GM23338 (cell line): ENCODE measurements at places on chromosomes 1 and 21. TPM values are rescaled to one million over a fixed set of nuclear protein-coding genes. Genes with fewer than 3 reads are reported as not detected.
A peak's percentile ranks its signal among the peaks of the same experiment; 100 is the strongest.

Gene SPATA45
- total RNA-seq: not detected in 2 replicates

Gene MXRA8
- 11.7 and 17.2 TPM in 2 replicates for total RNA-seq

Gene LDLRAD1
- not detected in 2 replicates for total RNA-seq

GRCh38 chr1:30856260-30856790 is 52.2 kb downstream of the SDC3 start:
- peak; percentile 44 for DNase-seq
- H3K4me3 ChIP-seq: no peak overlapping the region
- no peaks in the 10 kb centered on the region for H3K36me3 ChIP-seq
- no peaks in the 10 kb centered on the region for H3K27me3 ChIP-seq

DNA sequence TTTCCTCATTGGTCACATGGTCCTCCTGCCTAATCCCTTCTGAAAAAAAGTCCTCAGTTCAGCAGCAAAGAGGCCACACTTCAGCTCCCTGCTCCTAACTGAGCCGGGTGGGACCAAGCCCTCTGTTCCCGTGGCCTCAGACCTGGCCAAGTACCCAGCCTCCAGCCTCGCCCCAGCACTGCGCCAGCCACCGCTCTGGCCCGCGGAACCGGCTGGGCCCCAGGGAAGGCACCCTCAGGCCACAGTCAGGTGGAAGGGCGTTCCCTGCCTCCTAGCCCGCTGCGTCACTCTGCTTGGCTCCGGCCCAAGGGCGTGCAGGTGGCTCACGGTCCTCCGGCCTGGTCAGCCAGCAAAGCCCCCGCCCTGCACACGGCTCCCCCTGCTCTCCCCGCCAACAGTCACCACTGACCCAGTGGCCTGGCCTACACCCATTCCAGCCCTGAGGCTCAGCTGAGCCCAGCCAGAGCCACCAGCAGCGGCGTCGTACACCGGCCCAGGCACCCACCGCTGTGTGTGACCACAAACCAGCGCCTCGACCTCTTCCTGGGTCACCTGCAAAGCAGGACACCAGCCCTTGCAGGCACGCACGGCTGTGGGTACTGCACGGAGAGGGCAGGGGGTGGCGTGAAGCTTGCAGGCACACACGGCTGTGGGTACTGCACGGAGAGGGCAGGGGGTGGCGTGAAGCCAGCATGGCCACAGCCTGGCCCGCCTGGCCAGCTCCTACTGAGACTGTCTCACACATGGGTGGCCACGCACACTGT is 19.4 kb downstream of the NADK start:
- no peaks in the 10 kb centered on the region for H3K4me1 ChIP-seq
- no peaks in the 10 kb centered on the region for H3K27me3 ChIP-seq
- DNase-seq: no peak
- H3K4me3 ChIP-seq: no peak overlapping the region
- H3K36me3 ChIP-seq: peaks cover 16% of the 10 kb centered on the region; the same call in 1 of the 2 replicates

DNA sequence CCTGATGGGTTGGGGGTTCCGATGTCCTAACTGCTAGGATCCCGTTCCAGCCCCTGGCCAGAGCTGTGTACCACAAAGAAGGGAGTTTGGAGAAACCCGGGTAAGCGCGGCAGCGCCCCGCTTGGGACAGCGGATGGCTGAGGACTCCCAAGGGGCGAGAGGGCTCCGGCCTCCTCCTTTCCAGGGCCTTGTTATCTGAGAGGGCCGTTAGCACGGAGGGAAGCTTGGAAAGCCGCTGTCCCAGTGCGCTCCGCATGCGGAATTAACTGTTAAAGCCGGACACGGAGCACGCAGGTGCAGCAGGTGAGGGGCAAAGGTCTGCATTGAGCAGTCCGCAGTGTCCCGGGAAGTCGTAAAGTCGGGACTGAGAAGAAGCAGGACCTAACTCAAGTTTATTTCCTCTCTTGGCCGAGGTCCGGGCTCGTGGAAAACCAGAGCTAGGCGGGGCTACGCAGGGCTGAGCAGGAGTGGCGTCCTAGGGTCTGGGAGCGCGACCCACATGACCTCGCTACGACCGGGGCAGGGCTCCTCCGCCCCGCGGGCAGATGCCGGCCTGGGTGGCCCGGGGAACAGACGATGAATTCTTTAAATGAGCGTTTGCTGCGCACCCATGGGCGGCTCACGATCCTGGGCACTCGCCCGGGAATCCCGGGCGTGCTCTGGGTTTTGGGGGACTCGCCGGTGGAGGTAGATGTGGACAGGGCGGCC is 4.5 kb downstream of the LHX4 start:
- H3K36me3 ChIP-seq: no peaks in the 10 kb centered on the region
- H3K27ac ChIP-seq: no peak overlapping the region
- H3K27me3 ChIP-seq: peaks cover 86% of the 10 kb centered on the region
- peaks cover 56% of the 10 kb centered on the region for H3K4me1 ChIP-seq
- peak overlapping the region; percentile 62 for H3K4me3 ChIP-seq

Gene HSD3B2
- total RNA-seq: not detected in 2 replicates

- no peak overlapping the region for H3K27ac ChIP-seq
- H3K27me3 ChIP-seq: no peaks in the 10 kb centered on the region
- H3K36me3 ChIP-seq: no peaks in the 10 kb centered on the region; the same call in 1 of the 2 replicates
- no peak for DNase-seq
- H3K4me3 ChIP-seq: no peak overlapping the region
- peaks cover 12% of the 10 kb centered on the region for H3K4me1 ChIP-seq
Measured at GRCh38 chr1:67468066-67468718, 38.0 kb upstream of the SERBP1 start.

DNA sequence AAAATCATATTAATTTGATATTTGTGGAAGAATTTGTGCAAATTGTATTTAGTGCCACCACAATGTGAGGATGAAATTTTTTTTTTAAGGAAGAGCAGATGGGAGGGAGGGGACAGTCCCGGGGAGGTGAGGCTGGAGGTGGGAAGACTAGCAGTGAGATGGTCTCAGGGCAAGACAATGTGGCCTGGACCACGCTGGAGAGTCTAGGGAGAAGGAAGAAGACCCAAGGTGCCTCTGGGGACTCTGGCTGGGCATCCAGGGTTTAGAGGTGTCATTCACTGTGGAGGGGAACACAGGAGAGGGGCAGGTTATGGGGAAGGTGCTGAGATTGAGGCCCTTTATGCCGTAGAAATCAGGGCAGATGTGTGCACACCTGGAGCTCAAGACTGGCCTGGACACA is 10.3 kb upstream of the THEMIS2 start:
- no peak overlapping the region for H3K4me3 ChIP-seq
- no peak overlapping the region for H3K27ac ChIP-seq
- H3K4me1 ChIP-seq: no peaks in the 10 kb centered on the region; the same call in 1 of the 2 replicates

Gene HTR6
- total RNA-seq: 0.66 and 0.82 TPM in 2 replicates

Gene GPR37L1
- 0.21 TPM in 1 of 2 replicates, not detected in the other for total RNA-seq

Gene RCSD1
- 0.73 TPM in 1 of 2 replicates, not detected in the other for total RNA-seq

Gene TMEM69
- total RNA-seq: 45.8 and 59.7 TPM in 2 replicates

- no peak overlapping the region for H3K27ac ChIP-seq
- no peak overlapping the region for H3K4me3 ChIP-seq
- H3K27me3 ChIP-seq: peaks cover 22% of the 10 kb centered on the region
- DNase-seq: no peak
- H3K36me3 ChIP-seq: no peaks in the 10 kb centered on the region
- no peaks in the 10 kb centered on the region; the same call in 1 of the 2 replicates for H3K4me1 ChIP-seq
Measured at GRCh38 chr1:2638466-2639115, 5.8 kb upstream of the MMEL1 start.

- H3K27ac ChIP-seq: no peak overlapping the region
- H3K27me3 ChIP-seq: no peaks in the 10 kb centered on the region
- no peak for DNase-seq
- peaks cover 3% of the 10 kb centered on the region; the same call in 1 of the 2 replicates for H3K4me1 ChIP-seq
- no peak overlapping the region for H3K4me3 ChIP-seq
- no peaks in the 10 kb centered on the region for H3K36me3 ChIP-seq
Measured at GRCh38 chr1:208198236-208198635, 45.9 kb downstream of the PLXNA2 start.

Gene FCRL1
- not detected in 2 replicates for total RNA-seq

- DNase-seq: no peak
- H3K27ac ChIP-seq: 0 out of 2 replicates have a peak overlapping the region, but pooled peaks have one; percentile 7
- H3K36me3 ChIP-seq: no peaks in the 10 kb centered on the region
- no peak overlapping the region for H3K4me3 ChIP-seq
- H3K27me3 ChIP-seq: no peaks in the 10 kb centered on the region
Measured at GRCh38 chr1:51644533-51645197, 27.8 kb downstream of the OSBPL9 start.

- H3K4me1 ChIP-seq: 0 out of 2 replicates have a peak, but pooled peaks cover 5% of the 10 kb centered on the region
- H3K27me3 ChIP-seq: no peaks in the 10 kb centered on the region
- no peak for DNase-seq
Measured at GRCh38 chr1:28718586-28719331, 18.0 kb upstream of the YTHDF2 start.

- H3K36me3 ChIP-seq: no peaks in the 10 kb centered on the region
- H3K27me3 ChIP-seq: no peaks in the 10 kb centered on the region
- DNase-seq: no peak
- H3K4me1 ChIP-seq: no peaks in the 10 kb centered on the region
- no peak overlapping the region for H3K27ac ChIP-seq
Measured at GRCh38 chr1:66575739-66576138, 41.8 kb downstream of the SGIP1 start.

- no peaks in the 10 kb centered on the region for H3K36me3 ChIP-seq
- DNase-seq: no peak
- no peak overlapping the region for H3K4me3 ChIP-seq
- H3K4me1 ChIP-seq: no peaks in the 10 kb centered on the region; the same call in 1 of the 2 replicates
- no peak overlapping the region for H3K27ac ChIP-seq
Measured at GRCh38 chr1:17246971-17247370, 1.9 kb upstream of the PADI3 start.

Gene OLIG2
- total RNA-seq: 0.04 and 1.4 TPM in 2 replicates

GRCh38 chr1:247530785-247531184 is 5.5 kb downstream of the OR2C3 start:
- no peak overlapping the region for H3K27ac ChIP-seq
- DNase-seq: no peak
- H3K4me1 ChIP-seq: no peaks in the 10 kb centered on the region
- H3K27me3 ChIP-seq: no peaks in the 10 kb centered on the region
- H3K4me3 ChIP-seq: no peak overlapping the region
- H3K36me3 ChIP-seq: no peaks in the 10 kb centered on the region

Gene SEMA4A
- 17.0 and 20.2 TPM in 2 replicates for total RNA-seq

DNA sequence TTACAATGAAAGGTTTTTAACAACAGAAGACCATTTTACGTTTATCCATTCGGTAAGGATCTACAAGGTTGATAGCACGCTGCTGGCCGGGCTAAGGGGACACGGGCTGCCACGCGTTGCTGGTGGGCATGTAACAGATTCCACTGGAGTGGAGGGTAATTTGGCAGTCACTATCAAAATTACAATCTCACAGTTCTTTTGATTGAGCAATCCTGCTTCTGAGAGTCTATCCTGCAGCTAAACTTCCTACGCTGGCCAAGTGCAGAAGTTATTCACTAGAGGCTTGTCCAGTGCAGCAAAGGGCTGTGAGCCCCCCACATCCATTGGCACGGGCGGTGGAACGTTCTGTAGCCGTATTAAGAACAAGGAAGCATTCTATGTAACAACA is 61.8 kb downstream of the DISP3 start:
- H3K4me3 ChIP-seq: no peak overlapping the region
- no peak overlapping the region for H3K27ac ChIP-seq
- no peaks in the 10 kb centered on the region; the same call in 1 of the 2 replicates for H3K4me1 ChIP-seq
- no peaks in the 10 kb centered on the region for H3K27me3 ChIP-seq
- H3K36me3 ChIP-seq: no peaks in the 10 kb centered on the region

GRCh38 chr1:203381151-203381751 is 30.3 kb upstream of the FMOD start:
- no peaks in the 10 kb centered on the region for H3K36me3 ChIP-seq
- H3K4me1 ChIP-seq: no peaks in the 10 kb centered on the region
- DNase-seq: no peak
- no peaks in the 10 kb centered on the region for H3K27me3 ChIP-seq
- no peak overlapping the region for H3K4me3 ChIP-seq
- no peak overlapping the region for H3K27ac ChIP-seq

DNA sequence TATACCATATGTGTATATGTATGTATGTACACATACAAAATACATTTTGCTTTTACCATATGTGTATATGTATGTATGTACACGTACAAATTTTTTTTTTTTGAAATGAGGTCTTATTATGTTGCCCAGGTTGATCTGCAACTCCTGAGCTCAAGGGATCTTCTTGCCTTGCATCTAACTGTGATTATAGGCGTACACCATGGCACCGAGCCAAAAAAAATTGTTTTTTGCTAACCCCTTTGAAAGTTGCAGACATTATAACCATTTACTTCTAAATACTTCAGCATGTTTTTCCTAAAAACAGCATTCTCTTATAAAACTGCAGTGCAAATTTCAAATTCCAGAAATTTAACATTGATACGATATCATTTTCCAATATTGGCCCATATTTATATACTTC is 147.0 kb downstream of the POU2F1 start:
- no peak for DNase-seq
- no peak overlapping the region for H3K4me3 ChIP-seq
- no peaks in the 10 kb centered on the region for H3K27me3 ChIP-seq
- peaks cover 28% of the 10 kb centered on the region for H3K4me1 ChIP-seq

- H3K4me3 ChIP-seq: no peak overlapping the region
- no peak for DNase-seq
- no peaks in the 10 kb centered on the region for H3K27me3 ChIP-seq
- no peaks in the 10 kb centered on the region for H3K36me3 ChIP-seq
Measured at GRCh38 chr1:55654171-55654570, 439.0 kb upstream of the USP24 start.

Gene C8B
- not detected in 2 replicates for total RNA-seq

- no peak overlapping the region for H3K27ac ChIP-seq
- no peak for DNase-seq
- no peaks in the 10 kb centered on the region for H3K36me3 ChIP-seq
- H3K4me3 ChIP-seq: no peak overlapping the region
- peaks cover 11% of the 10 kb centered on the region; the same call in 1 of the 2 replicates for H3K4me1 ChIP-seq
- H3K27me3 ChIP-seq: no peaks in the 10 kb centered on the region
Measured at GRCh38 chr21:46052703-46053651, 44.9 kb upstream of the COL6A2 start.

Gene FMO1
- not detected in 2 replicates for total RNA-seq

DNA sequence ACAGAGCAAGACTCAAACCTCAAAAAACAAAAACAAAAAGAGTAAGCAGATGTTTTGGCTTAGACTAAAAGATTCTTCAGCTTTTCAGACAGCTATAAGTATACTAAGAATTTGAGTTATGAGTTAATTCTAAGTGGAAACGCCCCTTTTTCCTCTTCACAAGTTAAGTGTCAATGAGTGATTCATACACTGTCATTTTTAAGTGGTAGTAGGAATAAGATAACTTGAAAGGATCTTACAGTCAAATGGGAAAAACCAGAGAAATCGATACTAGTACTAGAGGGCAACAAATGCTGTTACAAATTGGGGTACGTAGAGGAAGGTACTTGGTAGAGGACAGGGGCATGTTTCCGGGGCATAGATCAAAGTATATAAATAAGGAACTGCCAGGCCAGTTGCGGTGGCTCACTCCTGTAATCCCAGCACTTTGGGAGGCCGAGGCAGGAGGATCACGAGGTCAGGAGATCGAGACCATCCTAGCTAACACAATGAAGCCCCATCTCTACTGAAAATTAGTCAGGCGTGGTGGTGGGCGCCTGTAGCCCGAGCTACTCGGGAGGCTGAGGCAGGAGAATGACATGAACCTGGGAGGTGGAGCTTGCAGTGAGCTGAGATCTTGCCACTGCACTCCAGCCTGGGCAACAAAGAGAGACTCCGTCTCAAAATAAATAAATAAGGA is 7.4 kb downstream of the H3-3A start:
- H3K4me1 ChIP-seq: peaks cover 16% of the 10 kb centered on the region
- no peaks in the 10 kb centered on the region for H3K27me3 ChIP-seq
- peaks cover 68% of the 10 kb centered on the region for H3K36me3 ChIP-seq
- H3K4me3 ChIP-seq: no peak overlapping the region
- no peak for DNase-seq

- no peak for DNase-seq
- peak overlapping the region; percentile 60 for H3K4me3 ChIP-seq
Measured at GRCh38 chr1:224928906-224929305, 569 bp upstream of the DNAH14 start.

- no peak overlapping the region for H3K4me3 ChIP-seq
- no peaks in the 10 kb centered on the region for H3K36me3 ChIP-seq
- H3K27me3 ChIP-seq: no peaks in the 10 kb centered on the region
- DNase-seq: no peak
Measured at GRCh38 chr1:233744779-233745513, 131.0 kb downstream of the KCNK1 start.
